ENCODE measurements at places on chromosomes 1 and 21.

- DNase-seq, result no peak
Observed at GRCh38 chr1:203098445-203098844, 12.6 kb upstream of the MYOG start.

DNA sequence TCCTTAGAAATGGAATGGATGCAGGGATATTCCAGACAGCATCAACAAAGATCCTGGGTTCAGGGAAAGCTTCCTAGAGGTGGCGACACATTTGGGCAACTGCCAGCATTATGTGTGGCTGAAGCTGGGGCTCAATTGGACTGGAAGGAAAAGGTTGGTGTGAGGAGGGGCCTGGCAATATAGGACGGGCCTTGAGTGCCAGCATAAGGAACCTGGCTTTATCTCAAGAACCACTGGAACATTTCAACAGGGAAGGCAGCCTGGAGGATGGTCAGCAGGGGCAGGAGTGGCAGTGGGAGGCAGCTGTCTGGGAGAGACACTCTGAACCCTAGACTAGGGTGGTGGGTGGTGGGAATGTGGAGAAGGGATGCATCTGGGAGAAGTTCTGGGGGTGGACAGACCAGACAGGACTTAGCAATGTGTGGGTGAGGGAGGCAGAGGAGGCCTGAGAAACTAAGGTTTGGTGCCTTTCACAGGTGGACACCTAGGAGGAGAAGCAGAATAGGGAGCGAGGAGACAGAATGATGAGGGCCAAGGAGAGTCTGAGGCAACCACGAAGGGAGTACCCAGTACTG lies 3.5 kb downstream of the SH3BGRL3 start:
- no peak for DNase-seq

GRCh38 chr21:32015461-32016139 lies 142.8 kb downstream of the HUNK start:
- DNase-seq, result no peak

DNA sequence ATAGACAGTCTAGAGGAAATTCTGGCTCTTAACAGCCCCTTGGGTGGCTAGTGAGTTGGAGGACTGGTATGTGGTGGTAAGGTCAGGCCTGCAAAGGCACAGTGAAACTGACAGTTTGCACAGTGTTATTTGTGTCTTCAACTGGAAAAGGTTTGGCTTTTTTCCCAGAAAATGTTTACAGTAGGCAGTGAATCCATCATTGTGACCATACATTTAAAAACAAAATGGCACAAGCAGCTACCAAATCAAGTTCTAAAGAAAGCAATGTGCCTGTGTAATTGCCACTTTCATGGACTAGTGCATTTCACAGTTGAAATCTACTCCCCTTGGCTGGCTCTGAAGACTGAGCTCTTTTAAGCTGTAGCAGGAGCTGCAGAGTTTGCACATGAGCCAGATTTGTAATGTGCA lies 24.8 kb downstream of the ATPAF1 start:
- peak; percentile 45 for DNase-seq

GRCh38 chr1:73907051-73907450 lies 290.9 kb downstream of the LRRIQ3 start:
- DNase-seq, result no peak

- no peak for DNase-seq
Observed at GRCh38 chr1:182196897-182197870, 135.7 kb upstream of the ZNF648 start.

DNA sequence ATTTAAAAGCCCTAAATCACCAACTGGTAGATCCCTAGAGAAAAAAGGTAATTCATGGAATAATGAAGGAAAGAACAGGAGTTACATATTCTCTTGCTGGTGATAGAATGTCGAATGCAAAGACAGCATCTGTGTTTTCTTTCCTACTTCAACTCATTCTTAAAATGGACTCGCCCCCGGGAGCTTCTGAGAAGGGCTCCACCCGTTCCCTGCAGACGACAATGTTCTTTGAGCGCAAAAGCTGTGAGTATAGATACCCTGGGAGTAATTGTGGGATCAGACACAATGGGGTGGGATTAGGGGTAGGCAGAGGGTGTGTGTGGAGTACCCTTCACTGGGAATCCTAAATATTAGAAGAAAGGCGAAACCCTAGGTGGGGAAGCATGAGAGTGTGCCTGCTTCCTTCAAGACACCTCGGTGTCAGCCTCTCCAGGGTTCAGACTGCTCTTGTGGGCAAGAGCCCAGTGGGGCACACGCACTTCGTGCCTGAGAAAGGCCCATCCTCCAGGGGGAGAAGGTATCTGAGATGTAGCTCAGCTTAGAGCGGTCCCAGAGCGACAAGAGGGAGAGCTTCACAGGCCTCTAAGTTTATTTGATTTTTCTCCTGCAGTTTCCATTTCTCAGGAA lies 123.3 kb upstream of the DPYD start:
- DNase-seq, result no peak
